ENCODE measurements at places on chromosomes 16 and 17. TPM values are rescaled to one million over a fixed set of nuclear protein-coding genes. Genes with fewer than 3 reads are reported as not detected.

CCL17 gene
- not detected for total RNA-seq

GPR139 gene
- total RNA-seq: not detected

SMARCD2 gene
- total RNA-seq: 64.8 TPM

IRX5 gene
- total RNA-seq: 29.1 TPM

SECTM1 gene
- 13.2 TPM for total RNA-seq

MYH11 gene
- not detected for total RNA-seq

OR1D2 gene
- total RNA-seq: not detected

HSF5 gene
- 0.10 TPM for total RNA-seq

DNA sequence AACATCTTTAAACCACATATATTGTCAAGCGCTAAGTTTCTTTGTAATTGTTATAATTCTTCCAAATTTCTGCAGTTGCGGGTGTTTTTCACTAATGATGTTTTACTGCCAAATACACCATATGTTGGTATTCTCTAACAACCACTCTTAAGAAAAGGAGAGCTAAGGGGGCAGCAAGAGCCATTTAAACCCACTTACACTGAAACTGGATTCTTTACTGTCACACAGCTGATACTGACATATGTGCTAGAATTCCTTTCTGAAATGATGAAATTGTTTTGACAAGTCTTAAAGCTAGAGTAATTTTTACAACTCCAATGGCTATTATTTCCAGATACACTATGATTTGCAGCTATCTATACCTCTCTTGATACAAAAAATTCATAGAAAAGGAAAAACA lies 483.1 kb downstream of the CDH11 start:
- no peaks in the 10 kb centered on the region for H3K27me3 ChIP-seq
- no peak overlapping the region for H3K27ac ChIP-seq
- no peak for DNase-seq
- H3K36me3 ChIP-seq: no peaks in the 10 kb centered on the region
- no peak overlapping the region for H3K4me3 ChIP-seq

DNA sequence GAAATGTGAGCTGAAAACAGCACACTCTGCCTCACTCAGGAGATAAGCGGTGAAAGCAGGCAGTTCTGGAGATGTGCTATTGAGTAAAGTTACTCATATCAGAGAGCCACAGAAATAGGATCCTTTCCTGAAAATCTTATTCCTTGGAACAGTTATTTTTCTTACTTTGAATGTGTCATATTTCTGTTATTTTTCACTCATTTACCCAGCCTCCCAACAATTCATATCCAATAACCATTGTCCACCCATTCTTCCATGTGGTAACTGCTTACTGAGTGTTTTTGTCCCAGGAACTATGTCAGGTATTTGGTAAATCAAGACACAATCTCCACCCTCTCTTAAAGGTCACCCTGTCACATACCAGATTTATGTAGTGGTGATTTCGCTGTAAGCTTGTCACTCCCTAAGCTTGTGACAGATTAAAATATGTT lies 144.9 kb downstream of the PARN start:
- H3K4me3 ChIP-seq: peak overlapping the region; percentile 44
- peak overlapping the region; percentile 80 for H3K27ac ChIP-seq
- H3K36me3 ChIP-seq: peaks cover 23% of the 10 kb centered on the region
- peaks cover 54% of the 10 kb centered on the region for H3K4me1 ChIP-seq
- no peak for DNase-seq

GRCh38 chr16:28309811-28310311 lies 17.5 kb downstream of the SBK1 start:
- H3K27ac ChIP-seq: no peak overlapping the region
- H3K4me1 ChIP-seq: no peaks in the 10 kb centered on the region
- no peaks in the 10 kb centered on the region for H3K27me3 ChIP-seq

DNA sequence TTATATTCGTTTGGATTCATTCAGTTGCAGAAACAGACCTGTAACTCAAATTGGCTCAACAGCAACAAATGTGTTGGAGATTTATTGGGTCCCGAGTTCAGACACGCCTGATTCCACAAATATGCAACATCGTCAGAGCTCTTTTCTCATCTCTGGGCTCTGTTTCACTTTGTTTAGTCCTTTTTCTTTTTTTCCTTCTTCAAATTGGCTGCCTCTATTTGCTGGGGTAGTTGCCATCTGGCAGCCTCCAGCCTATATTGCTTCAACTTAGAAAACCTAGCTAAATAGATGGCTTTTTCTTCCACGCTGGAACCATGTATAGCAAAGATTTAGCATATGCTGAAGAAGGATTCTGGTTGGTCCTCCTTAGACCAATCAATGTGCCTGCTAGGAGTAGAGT lies 398.5 kb downstream of the RBFOX1 start:
- no peaks in the 10 kb centered on the region for H3K4me1 ChIP-seq
- H3K4me3 ChIP-seq: no peak overlapping the region
- H3K27ac ChIP-seq: no peak overlapping the region
- H3K36me3 ChIP-seq: no peaks in the 10 kb centered on the region
- DNase-seq: no peak

- H3K27ac ChIP-seq: peak overlapping the region; percentile 64
- peaks cover 23% of the 10 kb centered on the region for H3K4me1 ChIP-seq
These were observed 51.7 kb upstream of the MTSS2 start for GRCh38 chr16:70737377-70738082.

DNA sequence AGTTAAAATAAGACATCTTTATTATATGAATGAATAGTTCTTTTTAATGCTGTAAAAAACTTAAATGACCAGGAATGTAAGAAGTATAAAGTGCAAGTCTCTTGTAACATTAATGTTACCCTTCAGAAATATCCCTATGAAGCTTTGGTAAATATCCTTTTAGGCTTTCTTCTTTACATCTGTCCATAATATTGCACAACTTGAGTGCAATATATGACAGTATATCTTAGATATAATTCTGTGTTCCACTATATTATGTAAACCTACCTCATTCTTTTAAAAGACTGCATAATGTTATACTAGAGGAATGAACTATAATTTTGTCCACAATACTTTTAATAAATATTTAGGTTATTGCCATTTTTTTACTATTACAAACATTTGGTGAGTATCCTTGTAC lies 81.1 kb downstream of the EFCAB13 start:
- H3K27me3 ChIP-seq: no peaks in the 10 kb centered on the region
- no peaks in the 10 kb centered on the region for H3K4me1 ChIP-seq
- DNase-seq: no peak
- H3K36me3 ChIP-seq: no peaks in the 10 kb centered on the region
- H3K4me3 ChIP-seq: no peak overlapping the region

GRCh38 chr17:52134641-52135040 lies 23.9 kb downstream of the CA10 start:
- no peaks in the 10 kb centered on the region for H3K36me3 ChIP-seq
- H3K27me3 ChIP-seq: peaks cover 55% of the 10 kb centered on the region
- DNase-seq: no peak
- peaks cover 11% of the 10 kb centered on the region for H3K4me1 ChIP-seq

DNA sequence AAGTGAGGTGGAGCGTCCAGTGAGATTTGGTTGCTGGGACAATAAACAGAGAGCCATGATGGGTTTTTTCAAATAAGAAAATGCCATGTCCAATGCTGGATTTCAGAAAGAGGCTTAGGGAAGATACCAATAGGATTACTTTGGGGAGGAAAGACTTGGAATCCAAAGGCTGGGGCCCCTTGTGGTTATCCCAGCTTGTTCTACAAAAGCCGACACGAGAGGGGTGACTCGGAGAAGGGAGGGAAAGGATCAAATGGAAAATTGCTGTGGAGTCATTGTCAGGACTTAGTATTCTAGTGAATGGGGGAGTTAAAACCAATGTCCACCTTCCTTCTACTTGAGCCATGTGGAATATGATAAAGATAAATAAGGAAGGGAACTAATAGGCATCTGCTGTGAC lies 305.5 kb downstream of the SOX9 start:
- peaks cover 76% of the 10 kb centered on the region for H3K4me1 ChIP-seq
- DNase-seq: no peak
- H3K4me3 ChIP-seq: no peak overlapping the region
- H3K36me3 ChIP-seq: peaks cover 21% of the 10 kb centered on the region
- peak overlapping the region; percentile 21 for H3K27ac ChIP-seq

GRCh38 chr16:20747030-20747816 lies 5.6 kb upstream of the THUMPD1 start:
- H3K4me3 ChIP-seq: no peak overlapping the region
- H3K36me3 ChIP-seq: no peaks in the 10 kb centered on the region
- peaks cover 4% of the 10 kb centered on the region for H3K4me1 ChIP-seq

DNA sequence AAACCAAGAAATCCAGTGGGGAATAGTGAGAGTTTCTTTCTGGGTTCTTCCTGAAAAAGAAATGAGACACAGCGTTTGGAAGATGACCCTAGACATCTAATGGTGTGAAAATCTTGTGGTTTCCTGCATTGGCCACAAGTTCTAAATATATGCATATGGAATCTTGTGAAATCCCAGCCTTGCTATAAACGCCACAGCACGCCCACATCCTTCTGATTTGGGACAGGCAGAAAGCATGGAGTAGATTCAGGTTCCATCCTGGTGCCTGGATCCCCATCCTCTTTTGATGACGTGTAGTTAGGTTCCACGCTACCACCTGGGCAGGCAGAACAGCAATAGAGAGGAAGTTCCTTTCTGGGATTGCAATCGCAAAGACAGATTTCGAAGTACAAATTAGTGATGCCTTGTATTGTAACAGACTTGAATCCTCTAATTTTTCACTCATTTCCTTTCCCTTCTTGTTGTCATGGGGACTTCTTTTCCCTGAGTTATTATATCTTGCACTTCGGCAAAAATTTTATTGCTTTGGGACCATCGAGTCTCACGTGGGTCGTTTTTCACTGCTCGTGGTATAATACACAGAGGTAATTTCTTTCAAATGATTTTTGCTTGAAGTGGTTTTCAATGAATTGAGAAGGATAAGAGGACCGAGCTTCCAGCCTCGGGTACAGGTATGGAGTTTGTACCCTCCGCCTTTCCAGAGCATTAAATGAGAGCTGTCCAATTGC lies 37.6 kb downstream of the HS3ST4 start:
- no peak overlapping the region for H3K27ac ChIP-seq
- no peak overlapping the region for H3K4me3 ChIP-seq
- no peak for DNase-seq

DNA sequence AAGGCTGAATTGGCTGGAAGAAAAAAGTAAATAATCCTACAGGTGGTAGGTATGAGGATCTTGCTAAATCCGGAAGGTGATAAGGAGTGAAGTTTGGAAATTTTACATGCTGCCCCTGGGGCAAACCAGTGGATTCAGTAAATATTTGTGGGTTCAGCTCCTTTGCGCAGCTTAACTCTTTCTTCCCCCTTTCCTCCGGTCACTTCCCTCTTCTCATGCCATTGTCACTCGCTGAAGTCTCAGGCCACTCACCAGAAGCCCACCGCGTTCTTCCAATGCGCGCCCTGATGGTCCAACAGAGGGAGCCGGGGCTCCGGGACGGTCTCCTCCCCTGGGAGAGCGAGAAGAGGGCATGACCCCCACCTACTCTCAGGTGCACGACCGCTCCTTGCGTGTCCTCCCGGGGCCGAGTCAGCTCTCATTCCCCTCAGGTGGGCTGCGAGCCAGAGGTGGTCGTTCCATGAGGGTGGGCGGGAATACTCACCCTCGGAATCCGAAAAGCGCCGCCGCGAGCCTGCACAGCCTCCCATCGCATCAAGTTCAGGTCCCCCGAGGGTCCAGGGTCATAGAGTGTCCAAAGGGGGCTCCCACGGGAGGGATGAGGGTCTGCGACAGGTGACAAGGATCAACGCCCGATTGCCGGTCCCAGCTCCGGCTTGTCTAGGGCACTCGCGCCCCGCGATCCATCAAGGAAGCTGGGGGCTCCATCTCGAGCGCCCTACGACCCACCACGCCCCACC lies 474 bp downstream of the CLN3 start:
- H3K36me3 ChIP-seq: no peaks in the 10 kb centered on the region
- DNase-seq: no peak
- peak overlapping the region; percentile 100 for H3K27ac ChIP-seq
- peak overlapping the region; percentile 98 for H3K4me3 ChIP-seq

DNA sequence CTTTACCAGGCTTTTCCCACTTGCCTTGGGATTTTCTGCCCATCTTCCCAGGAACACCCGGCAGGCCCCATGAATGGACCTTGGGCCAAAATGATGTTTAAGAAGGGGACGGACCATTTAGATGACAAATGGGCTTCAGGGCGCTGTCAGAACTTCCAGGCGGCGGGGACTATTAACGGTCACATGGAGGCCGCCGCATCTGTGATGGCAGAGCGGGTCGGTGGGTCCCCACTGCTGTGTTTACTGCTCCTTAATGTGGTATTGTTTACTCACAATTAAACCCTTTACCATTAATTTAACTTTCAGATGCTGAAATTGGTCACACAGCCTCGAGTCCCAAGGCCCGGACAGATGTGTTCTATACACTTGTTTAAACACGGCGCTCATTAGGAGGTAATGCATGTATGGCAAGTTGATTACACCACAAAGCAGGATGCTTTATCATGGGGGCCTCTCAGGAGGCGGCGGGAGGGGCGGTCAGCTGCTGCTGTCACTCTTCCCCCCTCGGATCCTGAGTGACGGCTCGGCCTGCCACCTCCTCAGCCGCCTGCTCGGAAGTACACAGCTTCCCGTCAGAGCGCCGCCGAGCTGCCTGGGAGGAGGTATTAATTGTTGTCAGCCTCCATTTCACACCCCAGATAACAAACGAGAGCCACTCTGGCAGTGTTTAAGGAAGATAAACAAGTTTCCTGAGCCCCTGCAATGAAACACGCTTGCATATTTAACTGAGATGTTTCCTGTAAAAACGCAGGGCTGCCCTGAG lies 83.9 kb upstream of the IRX3 start:
- peaks cover 41% of the 10 kb centered on the region for H3K4me1 ChIP-seq
- H3K4me3 ChIP-seq: peak overlapping the region; percentile 70
- H3K27me3 ChIP-seq: peaks cover 56% of the 10 kb centered on the region
- no peak for DNase-seq

DNA sequence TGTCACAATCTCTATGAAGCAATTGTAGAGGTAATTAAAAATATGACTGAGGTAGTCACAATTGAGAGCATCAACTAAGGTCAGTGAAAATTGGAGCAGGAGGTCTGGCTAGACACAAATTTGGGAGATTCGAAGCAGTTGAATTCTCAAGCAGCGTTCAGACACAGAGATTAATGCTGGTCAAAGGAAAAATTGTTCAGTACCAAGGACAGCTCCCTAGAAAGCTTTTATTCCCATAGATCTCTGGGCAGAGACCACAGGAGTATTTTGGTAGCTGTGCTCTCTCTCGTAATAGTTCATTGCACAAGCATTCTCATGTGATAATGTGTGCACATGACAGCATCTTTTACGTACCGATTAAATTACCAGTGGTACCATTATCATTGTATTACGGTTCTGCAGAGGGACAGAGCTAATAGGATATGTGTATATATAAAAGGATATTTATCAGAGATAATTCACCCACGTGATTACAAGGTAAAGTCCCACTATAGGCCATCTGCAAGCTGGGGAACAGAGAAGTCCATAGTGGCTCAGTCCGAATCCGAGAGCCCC lies 387.5 kb upstream of the HSBP1 start:
- H3K4me3 ChIP-seq: no peak overlapping the region
- no peaks in the 10 kb centered on the region for H3K36me3 ChIP-seq
- H3K27ac ChIP-seq: no peak overlapping the region
- no peaks in the 10 kb centered on the region for H3K4me1 ChIP-seq
- DNase-seq: no peak
- H3K27me3 ChIP-seq: peaks cover 26% of the 10 kb centered on the region

DNA sequence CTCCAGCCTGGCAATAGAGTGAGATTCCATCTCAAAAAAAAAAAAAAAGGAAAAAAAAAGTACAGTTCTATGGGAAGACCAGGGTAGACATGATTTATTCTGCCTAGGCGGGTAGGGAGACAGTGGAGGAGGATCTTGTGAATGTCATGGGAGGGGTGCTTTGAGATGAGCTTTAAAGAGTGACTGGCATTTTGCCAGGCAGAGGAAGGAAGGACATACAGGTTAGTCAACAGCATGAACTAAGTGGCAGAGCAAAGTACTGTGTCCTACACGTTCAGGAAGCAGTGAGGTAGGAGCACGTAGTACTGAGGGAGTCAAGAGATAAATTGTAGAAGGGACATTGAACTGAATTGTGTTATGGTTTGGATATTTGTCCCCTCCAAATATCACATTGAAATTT lies 451.5 kb downstream of the TOX3 start:
- no peak overlapping the region for H3K27ac ChIP-seq
- H3K4me3 ChIP-seq: no peak overlapping the region
- H3K36me3 ChIP-seq: no peaks in the 10 kb centered on the region
- peaks cover 14% of the 10 kb centered on the region for H3K27me3 ChIP-seq
